ENCODE measurements at places on chromosomes 11 and 22. TPM values are rescaled to one million over a fixed set of nuclear protein-coding genes. Genes with fewer than 3 reads are reported as not detected.

Gene OR4C11
- polyA plus RNA-seq, result not detected

Gene RASD2
- 1.1 TPM for polyA plus RNA-seq

Gene FAM111A
- 43.6 TPM for polyA plus RNA-seq

Gene MPPED1
- polyA plus RNA-seq, result 0.91 TPM

Gene KDM4E
- polyA plus RNA-seq, result 0.07 TPM

Gene OOSP4B
- not detected for polyA plus RNA-seq

Gene FOLR3
- polyA plus RNA-seq, result 1.6 TPM

Gene KCNJ11
- 3.2 TPM for polyA plus RNA-seq

Gene LDHAL6A
- polyA plus RNA-seq, result 1.5 TPM

Gene MMP11
- polyA plus RNA-seq, result 21.9 TPM

Gene SUSD2
- 17.5 TPM for polyA plus RNA-seq

Gene ME3
- 24.7 TPM for polyA plus RNA-seq

Gene SSRP1
- polyA plus RNA-seq, result 212 TPM

Gene MS4A6E
- polyA plus RNA-seq, result not detected
